ENCODE measurements at places on chromosomes 7 and 10.

DNA sequence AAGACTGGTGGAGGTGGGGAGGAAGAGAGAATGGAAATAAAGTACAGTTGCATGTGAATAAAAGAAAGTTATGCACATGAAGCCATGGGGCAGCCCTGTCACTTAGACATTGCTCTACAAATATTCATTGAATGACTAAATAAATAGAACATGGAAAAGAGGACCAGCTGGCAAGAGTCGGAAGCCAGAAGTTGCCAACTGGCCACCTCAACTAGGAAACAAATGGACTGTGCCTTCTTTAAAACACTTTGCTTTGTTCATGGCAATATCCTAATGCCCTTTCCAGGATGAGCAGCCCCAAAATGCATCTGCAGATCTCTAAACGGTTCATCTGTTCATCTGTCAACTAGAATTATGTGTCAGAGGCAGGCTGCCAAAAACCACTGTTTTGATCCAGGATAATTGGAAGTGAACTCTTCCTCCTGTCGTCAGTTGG is 157.3 kb downstream of the NOC3L start:
- no peak for DNase-seq

DNA sequence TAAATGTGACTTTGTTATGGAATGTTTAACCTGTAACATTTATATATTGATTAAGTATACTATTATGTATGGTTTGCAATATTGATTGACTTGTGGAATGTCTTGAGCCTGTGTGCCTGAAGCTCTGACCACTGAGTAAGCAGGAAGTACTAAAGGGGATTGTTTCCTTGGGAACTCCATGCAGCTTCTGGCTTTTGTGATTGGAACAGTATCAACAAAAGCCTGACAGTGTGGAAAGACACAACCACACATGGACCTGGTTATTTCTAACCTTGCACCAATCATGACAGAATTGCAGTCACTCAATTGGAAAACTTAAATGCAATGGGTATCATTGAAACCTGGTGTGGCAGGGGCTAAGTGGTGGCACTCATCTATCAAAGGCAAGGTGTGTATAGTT is 45.5 kb upstream of the PIK3CG start:
- DNase-seq, result no peak

GRCh38 chr10:23055424-23056185 is 39.8 kb upstream of the MSRB2 start:
- DNase-seq, result no peak

DNA sequence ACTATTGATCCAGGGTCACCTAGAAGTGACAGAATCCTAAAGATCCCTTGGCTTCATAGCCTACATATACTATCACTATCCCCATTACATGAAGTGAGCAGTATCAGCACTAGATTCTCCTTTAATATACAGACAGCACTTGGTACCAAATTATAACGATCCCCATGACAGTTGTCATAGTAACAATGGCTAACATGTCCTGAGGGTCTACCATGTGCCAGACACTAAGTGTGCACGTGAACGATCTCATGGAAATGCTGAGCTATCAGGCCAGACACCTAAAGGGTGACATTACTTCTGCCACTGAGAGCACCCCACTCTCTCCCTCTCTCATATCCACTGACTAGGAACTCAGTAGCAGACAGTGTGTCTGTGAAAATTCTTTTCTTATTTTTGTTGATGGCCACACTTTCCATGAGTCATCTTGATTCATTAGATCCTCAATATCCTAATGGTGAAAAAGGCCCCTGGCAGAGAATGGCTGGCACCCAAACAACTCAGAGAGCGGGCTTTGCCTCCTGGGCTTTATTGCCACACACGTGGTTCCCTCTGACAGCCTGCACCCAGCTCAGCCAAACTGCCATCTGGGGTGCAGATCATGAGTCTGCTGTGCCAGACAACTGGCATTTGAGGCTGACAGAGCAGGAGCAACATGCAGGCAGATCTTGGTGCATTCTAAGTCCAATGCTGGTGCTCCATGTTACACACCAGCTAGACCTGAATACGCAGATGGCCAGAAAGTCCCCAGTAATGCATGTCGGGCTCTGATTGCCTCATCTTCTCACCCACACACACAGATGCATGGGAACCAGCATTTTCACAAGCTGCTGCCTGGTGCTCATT is 176.3 kb downstream of the DGKI start:
- no peak for DNase-seq

DNA sequence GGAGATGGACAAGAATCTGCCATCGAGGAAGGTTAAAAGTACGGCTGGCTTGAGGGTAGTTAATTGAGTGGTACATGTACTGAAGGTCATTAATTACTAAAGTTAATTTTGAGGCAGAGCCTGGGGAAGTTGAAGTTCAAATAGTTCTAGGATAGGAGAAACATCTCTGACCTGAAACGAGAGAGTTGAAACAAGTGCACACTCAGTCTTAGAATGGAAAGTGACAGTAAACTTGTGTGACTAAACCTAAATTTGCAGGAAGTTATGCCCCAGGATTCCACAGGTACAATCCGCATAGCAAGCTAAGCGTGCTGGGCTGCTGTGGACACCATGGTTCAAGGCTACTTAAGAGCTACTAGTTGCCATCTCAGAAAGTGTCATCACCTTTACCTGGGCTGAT is 209.9 kb downstream of the CHCHD3 start:
- DNase-seq, result no peak

DNA sequence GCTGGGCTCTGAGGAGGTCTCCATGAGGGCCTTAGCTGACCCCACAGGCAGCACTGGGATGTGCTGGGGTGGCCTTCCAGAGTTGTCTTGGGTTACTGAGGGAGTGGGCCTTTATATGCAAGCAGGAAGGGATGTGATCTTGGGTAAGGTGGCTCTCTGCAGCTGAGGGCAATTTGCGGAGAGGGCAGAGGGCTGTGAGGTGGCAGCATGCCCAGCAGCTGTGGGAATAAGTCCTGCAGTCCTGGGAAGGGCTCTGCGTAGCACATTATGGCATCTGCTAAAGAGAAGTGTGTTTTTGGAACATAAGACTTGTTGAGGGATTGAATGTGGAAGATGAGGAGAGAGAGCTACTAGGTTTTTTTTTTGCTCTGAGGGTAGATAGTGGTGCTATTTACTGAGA is 99.6 kb upstream of the KMT2E start:
- no peak for DNase-seq

- DNase-seq, result no peak
Measured at GRCh38 chr10:62749093-62749683, 55.3 kb upstream of the ADO start.

DNA sequence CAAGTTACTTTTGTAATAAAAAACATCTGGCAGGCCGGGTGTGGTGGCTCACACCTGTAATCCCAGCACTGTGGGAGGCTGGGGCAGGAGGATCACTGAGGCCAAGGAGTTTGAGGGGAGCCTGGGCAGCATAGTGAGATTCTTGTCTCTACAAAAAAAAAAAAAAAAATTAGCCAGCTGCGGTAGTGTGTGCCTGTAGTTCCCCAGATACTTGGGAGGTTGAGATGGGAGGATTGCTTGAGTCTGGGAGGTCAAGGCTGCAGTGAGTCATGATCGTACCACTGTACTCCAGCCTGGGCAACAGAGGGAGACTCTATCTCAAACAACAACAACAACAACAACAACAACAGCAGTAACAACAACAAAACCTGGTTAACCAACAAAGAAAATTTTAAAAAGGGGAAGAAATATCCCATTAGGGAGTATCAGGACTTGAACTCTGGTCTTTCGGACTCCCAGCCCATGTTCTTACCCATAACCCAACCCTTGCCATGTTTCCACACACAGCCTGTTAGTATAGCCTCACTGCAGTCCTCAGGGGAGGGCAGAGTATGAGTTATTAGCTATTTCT is 17.2 kb downstream of the PALD1 start:
- DNase-seq, result no peak
